ENCODE measurements at places on chromosomes 13 and 19. TPM values are rescaled to one million over a fixed set of nuclear protein-coding genes. Genes with fewer than 3 reads are reported as not detected.

DNA sequence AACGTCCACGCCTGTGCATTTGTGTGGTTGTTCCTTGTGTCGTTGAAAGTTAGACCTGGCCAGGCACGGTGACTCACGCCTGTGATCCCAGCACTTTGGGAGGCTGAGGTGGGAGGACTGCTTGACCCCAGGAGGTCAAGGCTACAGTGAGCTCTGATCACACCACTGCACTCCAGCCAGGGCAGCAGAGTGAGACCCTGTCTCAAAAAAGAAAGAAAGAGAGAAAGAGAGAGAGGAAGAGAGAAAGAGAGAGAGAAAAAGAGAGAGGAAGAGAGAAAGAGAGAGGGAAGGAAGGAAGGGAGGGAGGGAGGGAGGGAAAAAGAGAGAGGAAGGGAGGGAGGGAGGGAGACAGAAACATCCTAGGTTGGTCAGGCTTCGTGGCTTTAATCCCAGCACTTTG lies 5.1 kb downstream of the ZNF114 start:
- no peaks in the 10 kb centered on the region for H3K36me3 ChIP-seq
- H3K27ac ChIP-seq: no peak overlapping the region
- DNase-seq: no peak
- H3K27me3 ChIP-seq: no peaks in the 10 kb centered on the region
- H3K4me1 ChIP-seq: peaks cover 18% of the 10 kb centered on the region

DNA sequence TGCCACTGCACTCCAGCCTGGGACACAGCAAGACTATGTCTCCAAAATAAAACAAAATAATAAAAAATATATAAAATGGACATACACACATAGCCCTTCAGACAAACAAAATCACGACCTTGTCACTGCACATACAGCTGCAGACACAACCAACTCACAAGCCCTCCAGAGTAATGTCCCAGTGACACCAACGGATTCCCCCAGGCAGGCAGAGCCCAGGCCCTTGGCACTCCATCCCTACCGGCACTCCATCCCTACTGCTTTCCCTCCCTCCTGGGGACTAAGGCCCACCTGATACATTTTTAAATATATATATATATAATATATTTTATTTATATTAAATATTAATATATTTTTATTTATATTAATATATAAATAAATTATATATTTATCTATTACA lies 18.5 kb downstream of the ZNF101 start:
- H3K4me3 ChIP-seq: no peak overlapping the region
- no peak overlapping the region for H3K27ac ChIP-seq
- DNase-seq: no peak
- H3K27me3 ChIP-seq: no peaks in the 10 kb centered on the region

DNA sequence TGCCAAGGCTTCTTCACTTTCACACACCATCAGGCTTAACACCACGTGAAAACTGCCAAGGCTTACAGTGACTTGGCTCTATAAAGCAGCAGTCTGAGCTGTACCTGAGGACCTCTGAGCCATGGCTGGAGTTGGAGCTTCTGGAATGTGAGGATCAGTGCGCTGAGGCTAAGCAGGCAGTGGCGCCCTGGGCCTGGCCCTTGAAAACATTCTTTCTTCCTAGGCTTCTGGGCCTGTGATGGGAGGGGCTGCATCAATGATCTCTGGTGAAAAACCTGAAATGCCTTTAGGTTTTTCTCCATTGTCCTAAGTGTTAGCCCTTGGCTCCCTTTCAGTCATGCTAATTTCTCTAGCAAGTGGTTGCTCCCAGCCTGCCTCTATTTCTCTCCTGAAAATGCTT lies 192.5 kb upstream of the PCDH20 start:
- H3K36me3 ChIP-seq: no peaks in the 10 kb centered on the region
- H3K27me3 ChIP-seq: no peaks in the 10 kb centered on the region
- H3K27ac ChIP-seq: no peak overlapping the region
- no peaks in the 10 kb centered on the region for H3K4me1 ChIP-seq
- H3K4me3 ChIP-seq: no peak overlapping the region

- peaks cover 5% of the 10 kb centered on the region for H3K4me1 ChIP-seq
- H3K27ac ChIP-seq: no peak overlapping the region
- no peaks in the 10 kb centered on the region for H3K36me3 ChIP-seq
Observed at GRCh38 chr19:670609-671075, 5.5 kb upstream of the FSTL3 start.

DNA sequence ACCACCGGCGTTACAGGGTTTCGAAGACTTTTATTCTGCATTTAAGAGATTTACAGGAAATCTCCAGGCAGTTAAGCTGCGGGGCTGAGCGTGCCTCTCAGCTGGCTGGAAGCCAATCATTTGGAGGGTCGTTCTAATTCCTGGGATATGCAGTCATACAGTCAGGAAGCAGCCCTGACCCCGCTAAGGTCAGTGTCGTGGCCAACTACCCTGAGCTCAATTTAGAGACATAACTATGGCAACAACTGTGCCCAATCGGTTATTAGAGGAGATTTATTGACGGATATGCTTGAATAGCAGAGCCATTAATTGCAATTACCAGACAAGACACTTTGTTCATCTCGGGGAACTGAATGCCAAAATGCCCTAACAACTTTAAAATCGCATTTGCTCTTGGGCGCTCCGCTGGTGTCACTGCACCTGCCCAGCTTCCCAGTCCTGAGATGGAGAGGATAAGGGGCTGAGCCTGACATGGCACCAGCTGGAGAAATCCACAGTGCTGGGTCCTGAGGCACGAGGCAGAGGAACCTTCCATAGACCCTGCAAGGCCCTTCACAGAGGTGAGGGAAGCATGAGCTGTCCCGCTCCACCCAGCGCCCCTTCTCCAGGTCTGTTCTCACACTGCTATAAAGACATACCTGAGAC lies 15.1 kb upstream of the ZNF507 start:
- H3K27me3 ChIP-seq: no peaks in the 10 kb centered on the region
- no peaks in the 10 kb centered on the region for H3K4me1 ChIP-seq
- DNase-seq: no peak
- H3K4me3 ChIP-seq: no peak overlapping the region
- no peaks in the 10 kb centered on the region for H3K36me3 ChIP-seq

DNA sequence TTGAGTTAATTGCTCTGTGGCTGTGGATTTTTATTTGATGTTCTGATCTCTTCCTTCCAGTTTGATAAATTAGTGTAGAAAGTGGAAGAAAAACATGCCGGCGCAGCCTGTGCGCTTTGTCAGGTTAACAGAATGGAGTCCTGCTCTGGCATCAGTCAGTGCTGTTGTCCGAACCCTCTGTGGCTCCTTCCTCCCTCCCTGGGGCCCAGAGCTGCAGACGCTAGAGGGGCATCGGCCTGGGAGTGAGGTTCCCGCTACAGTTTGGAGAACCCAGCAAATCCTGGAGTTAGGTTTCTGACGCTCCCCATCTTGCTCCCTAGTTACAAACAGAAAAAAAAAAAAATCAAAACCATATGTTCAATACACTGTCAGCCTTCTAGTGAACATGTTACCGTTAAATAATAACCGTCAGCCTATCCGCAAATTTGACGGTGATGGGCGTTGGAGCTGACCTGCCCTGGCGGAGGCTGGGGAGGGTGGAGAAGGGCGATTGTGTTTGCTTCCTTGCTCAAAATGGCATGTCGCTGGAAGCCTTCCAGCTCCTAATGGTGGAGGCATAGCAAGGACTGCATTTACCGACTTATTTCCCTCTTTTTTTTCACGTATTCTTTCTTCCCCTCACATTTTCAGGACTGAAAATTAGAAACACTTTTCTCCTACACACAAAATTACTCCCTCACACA lies 13.6 kb downstream of the MBNL2 start:
- no peaks in the 10 kb centered on the region for H3K27me3 ChIP-seq
- no peak for DNase-seq
- H3K4me1 ChIP-seq: peaks cover 94% of the 10 kb centered on the region
- peak overlapping the region; percentile 59 for H3K27ac ChIP-seq
- peak overlapping the region; percentile 22 for H3K4me3 ChIP-seq

DNA sequence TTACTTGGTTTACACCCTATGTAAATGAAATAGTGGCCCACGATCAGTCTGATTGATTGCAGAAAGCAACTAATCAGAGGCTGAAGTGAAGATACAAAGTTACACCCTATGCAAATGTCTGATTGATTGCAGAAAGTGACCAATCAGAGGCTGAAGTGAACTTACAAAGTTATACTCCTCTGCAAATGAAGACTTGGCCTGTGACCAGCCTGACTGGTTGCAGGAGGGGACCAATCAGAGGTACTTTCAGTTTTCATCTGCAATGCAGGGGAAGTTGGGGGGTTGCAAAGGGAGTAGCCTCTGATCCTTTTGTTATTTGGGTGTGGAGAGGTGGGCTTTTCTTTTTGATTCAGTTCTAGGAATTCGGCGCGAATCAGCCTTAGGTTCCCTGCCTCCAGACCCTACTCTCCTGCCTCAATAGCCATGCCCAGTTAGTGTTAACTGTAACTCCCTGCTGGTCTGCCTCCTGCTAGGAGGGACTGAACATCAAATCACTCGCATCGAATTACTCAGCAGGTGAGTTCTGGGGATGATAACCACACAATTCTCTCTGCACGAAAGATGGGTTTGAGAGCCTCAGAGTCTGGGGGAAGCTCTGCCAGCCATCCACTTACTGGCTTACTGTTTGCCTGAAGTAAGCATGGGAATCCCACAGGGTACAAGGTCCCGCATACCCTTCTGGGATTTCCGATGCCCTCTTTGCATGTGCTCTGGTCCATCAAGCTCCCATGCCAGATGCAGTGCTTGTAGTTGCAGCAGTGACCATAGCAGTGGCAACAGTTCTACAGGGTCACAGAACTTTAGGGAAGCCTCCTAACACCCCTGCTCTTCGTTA lies 7.5 kb downstream of the ARL11 start:
- no peak overlapping the region for H3K27ac ChIP-seq
- H3K4me1 ChIP-seq: peaks cover 4% of the 10 kb centered on the region

DNA sequence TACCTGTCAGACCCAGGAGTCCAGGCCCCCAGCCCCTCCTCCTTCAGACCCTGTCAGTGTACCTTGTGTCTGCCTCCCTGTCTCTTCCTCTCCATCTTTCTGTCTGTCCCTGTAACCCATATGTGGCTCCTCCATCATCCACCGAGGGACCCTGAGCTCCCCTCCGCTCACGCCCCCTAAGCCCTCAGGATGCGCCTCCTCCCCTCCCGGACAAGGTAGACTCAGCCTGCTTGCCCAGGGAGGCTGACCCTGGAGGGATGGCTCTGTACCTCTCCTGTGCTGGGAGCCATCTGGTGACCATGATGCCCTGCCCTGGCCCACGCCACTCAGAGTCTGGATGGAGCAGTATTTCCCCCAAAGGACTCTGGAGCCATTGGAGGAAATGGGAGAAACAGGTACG lies 1.0 kb upstream of the CAPN12 start:
- H3K4me1 ChIP-seq: no peaks in the 10 kb centered on the region
- no peaks in the 10 kb centered on the region for H3K27me3 ChIP-seq
- no peak for DNase-seq

GRCh38 chr13:76029088-76029487 lies 393.0 kb downstream of the LMO7 start:
- no peak overlapping the region for H3K27ac ChIP-seq
- H3K4me1 ChIP-seq: no peaks in the 10 kb centered on the region

DNA sequence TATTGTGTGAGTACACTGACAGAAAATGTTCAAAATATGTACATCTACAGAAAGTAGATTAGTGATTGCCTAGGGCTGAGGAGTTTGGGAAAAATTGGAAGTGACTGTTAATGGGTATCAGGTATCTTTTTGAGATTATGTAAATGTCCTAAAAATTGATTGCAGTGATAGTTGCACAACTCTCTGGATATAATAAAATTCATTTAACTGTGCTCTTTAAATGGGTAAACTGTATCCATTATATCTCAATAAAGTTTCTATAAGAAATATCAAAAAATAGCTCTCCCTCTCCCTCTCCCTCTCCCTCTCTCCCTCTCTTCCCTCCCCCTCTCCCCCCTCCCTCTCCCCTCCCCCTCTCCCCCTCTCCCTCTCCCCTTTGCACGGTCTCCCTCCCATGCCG lies 9.4 kb upstream of the ZNF227 start:
- peaks cover 6% of the 10 kb centered on the region for H3K4me1 ChIP-seq
- H3K36me3 ChIP-seq: no peaks in the 10 kb centered on the region
- DNase-seq: no peak
- H3K27me3 ChIP-seq: no peaks in the 10 kb centered on the region
- H3K27ac ChIP-seq: no peak overlapping the region

GRCh38 chr19:8304841-8305621 lies 3.1 kb downstream of the CD320 start:
- no peak overlapping the region for H3K27ac ChIP-seq
- H3K36me3 ChIP-seq: peaks cover 7% of the 10 kb centered on the region
- H3K4me3 ChIP-seq: no peak overlapping the region
- no peaks in the 10 kb centered on the region for H3K27me3 ChIP-seq
- DNase-seq: no peak

DNA sequence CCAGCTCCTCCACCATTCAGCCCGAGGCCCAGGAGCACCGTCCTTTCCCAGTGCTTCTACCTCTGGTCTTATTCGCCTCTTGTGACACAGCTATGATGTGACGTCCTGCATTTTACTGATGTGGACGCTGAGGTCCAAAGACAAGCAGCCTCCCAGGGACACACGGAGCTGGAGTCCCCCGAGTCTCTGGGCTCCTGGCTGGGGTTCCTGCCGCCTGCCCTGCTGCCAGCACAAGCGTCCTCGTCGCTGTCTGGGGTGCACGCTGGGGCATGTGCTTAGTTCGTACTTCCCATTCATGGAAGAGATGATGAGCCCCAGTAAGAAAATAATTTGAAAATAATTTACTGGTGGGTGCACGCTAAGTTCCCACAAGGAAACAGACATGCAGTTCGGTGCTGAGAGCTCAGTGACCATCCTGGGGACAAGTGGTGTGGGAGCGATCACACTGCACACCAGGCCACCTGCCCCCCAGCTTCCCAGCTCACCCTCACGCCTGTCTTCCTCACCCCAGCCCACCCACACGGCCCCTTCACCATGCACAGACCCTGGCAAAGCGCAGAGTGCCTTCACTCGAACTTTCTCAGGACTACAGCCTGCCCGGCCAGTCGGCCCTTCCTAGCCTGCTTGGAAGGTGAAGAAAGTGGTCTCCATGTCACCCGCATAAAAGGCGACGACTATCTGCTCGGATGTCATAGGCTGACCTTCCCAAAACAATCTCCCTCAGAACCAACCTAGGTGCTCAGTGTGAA lies 14.2 kb upstream of the CFAP97D2 start:
- DNase-seq: no peak
- no peaks in the 10 kb centered on the region for H3K27me3 ChIP-seq
- no peak overlapping the region for H3K4me3 ChIP-seq
- no peaks in the 10 kb centered on the region for H3K36me3 ChIP-seq
- no peak overlapping the region for H3K27ac ChIP-seq

- no peak for DNase-seq
- peak overlapping the region; percentile 33 for H3K4me3 ChIP-seq
- H3K27ac ChIP-seq: peak overlapping the region; percentile 86
- peaks cover 30% of the 10 kb centered on the region for H3K4me1 ChIP-seq
- peaks cover 14% of the 10 kb centered on the region for H3K36me3 ChIP-seq
Observed at GRCh38 chr19:982567-983170, 1.5 kb upstream of the WDR18 start.

DNA sequence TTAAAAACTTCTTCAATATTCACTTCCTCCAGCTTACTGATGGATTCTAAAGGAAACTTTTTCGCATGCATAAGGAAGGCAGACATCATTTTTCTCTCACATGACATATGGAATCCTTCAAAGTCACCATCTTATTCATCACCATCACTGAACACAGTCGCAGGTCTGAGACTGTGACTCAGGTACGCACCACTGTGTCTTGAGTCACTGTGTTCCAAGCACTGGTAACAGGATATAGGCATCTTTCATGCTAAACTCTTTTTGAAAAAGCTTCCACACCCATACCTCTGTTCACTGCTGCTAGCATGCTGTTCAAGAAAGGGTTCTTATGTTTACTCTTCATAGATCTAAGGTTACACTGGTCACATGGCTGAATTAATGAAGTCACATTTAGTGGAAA lies 67.0 kb upstream of the SIAH3 start:
- no peak overlapping the region for H3K27ac ChIP-seq
- no peaks in the 10 kb centered on the region for H3K36me3 ChIP-seq
- H3K27me3 ChIP-seq: no peaks in the 10 kb centered on the region
- no peaks in the 10 kb centered on the region for H3K4me1 ChIP-seq

IGFL2 gene
- total RNA-seq: not detected

ZSWIM9 gene
- 5.4 TPM for total RNA-seq
